Right forelimb (tissue), 1 donor: ENCODE measurements at places on chromosomes 13 and 19.
A peak's percentile ranks its signal among the peaks of the same experiment; 100 is the strongest.

DNA sequence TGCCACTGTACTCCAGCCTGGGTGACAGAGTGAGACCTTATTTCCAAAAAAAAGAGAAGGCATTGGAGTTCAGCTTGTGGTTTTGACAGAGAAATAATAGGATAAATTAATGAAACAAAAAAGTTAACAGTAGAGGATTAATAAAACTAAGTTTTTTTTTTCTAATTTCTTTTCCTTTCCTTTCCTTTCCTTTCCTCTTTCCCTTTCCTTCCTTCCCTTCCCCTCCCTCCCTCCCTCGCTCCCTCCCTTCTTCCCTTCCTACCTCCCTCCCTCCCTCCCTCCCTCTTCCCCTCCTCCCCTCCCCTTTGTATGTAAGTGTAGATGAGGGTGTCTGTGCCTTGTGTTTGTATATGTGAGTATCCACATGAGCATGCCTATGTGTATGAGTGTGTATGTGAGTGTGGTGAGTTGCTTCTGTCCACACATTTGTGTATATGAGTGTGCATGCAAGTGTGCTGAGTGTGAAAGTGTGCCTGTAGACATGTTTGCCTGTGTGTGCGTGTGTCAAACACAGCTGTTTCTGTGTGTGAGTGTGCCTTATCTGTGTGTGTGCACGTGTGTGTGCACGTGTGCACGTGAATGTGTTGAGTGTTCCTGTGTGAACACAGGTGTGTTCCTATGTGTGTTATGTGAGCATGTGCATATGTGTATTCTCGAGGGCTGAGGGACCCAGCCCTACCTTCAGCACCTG, 12.5 kb upstream of the MZF1 start:
- DNase-seq: peak; percentile 4

DNA sequence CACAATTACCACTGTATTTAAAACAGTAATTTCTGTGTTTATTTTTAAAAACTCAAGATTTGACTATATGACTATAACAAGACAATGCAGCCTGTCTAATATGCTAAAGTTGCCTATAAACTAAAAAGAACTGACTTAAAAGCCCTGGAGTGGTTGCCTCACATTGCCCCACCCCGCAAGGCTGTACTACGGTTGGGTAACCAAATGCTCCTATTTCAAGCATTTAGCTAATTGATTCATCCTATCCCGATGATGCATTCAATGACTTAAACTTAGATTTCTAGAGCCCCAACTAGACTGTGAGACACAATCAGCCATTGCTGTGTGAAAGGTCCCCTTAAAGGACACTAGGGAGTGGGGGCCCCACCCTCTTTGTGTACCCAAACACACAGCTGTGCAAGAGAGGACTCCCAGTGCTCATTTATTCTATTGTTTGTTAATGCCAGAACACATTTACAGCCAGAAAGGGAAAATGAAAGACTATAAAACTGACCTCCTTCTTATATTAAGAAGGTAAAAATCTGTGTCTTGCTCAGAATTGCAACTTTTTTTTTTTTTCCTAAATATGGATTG, 66.9 kb downstream of the MIPEP start:
- DNase-seq: no peak

GRCh38 chr19:13841086-13841961, 35.6 kb upstream of the NANOS3 start:
- DNase-seq: peak; percentile 69

DNA sequence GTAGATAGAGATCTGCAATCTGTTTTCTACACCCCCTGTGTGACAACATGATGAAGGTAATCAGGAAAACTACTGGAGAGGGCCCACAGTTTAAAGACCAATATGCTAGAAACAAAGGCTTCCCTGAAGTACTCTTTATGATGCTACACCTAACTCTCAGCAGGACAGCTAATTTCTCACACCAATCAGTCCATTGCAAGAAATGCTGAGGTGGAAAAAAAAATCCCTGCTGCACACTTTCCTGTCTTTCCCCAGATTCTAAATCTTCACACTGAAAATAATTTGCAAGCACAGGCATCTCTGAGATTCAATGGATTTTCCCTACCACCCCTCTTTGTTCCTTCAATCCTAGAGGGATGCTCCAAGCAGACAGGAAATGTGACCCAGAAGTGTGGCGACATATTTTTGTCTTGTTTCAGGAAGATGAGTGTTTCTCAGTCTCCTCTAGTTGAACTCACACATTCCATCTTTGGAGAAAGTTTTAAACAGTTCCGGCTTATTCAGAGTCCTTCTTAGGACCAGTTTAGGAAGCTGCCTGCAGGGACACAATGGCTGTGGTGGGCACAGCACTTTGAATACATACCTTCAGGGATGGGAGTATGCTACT, 671.6 kb downstream of the DIAPH3 start:
- no peak for DNase-seq

GRCh38 chr13:94558716-94559115, 37.2 kb downstream of the TGDS start:
- no peak for DNase-seq
